RPMI7951 (cell line): ENCODE measurements at places on chromosomes 12 and 14. TPM values are rescaled to one million over a fixed set of nuclear protein-coding genes. Genes with fewer than 3 reads are reported as not detected.

Gene RAB15
- total RNA-seq: 3.4 and 4.3 TPM in 2 replicates

GRCh38 chr12:28051516-28052354, 79.2 kb upstream of the PTHLH start:
- DNase-seq: no peak

GRCh38 chr12:15268927-15269552, 47.8 kb upstream of the RERG start:
- DNase-seq: peak; percentile 61

DNA sequence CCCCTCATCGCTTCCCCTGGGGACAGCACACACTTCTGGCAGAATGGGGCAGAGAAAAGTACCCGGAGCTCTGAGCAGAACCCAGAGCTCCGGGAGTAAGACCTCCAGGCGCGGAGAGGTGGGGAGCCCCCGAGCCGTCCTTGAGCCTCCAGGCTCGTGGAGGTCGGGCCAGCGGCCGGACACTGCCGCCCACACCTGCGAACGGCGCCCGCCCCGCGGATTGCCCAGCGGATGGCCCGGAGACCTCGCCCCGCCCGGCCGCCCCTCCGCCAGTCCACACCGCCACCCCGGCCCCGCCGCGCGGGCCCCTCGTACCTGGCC, 344 bp downstream of the SPTLC2 start:
- DNase-seq: peak; percentile 1

Gene KRT77
- total RNA-seq: not detected in 2 replicates

GRCh38 chr12:68138480-68138879, 21.1 kb downstream of the IFNG start:
- DNase-seq: no peak

DNA sequence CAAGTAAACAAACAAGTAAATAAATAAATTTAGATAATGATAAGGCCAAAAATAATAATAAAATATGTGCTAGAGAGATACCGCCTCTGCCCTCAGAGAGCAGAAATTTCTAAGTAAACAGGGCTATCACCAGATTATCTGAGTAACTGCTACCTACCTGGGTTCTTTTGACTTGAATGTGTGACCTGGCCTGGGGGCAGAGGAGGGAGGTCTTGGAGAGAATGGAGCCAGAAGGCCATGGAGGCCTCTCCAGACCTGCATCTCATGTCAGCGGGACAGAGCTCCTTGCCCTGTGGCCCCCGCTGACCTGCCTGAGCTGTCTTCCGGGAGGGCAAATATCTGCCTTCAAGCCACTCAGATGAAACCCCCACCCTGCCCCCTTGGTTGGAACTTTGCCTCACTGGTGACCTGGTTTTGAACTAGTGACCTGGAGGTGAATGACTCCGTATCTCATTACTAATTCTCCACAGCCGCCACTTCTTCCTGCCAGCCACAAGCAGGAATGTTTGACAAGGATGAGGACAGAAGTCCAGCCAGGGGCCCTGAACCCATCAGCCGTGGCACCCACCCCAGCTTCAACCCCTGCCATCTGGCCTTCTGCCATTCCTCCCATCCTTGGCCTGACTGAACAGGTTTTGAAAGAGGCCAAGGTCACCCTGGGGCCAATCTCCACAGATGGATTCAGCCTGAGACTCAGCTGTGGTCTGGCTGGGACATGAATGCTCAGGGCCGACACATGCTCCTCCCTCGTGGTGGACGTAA, 86.8 kb upstream of the PARP11 start:
- DNase-seq: no peak

DNA sequence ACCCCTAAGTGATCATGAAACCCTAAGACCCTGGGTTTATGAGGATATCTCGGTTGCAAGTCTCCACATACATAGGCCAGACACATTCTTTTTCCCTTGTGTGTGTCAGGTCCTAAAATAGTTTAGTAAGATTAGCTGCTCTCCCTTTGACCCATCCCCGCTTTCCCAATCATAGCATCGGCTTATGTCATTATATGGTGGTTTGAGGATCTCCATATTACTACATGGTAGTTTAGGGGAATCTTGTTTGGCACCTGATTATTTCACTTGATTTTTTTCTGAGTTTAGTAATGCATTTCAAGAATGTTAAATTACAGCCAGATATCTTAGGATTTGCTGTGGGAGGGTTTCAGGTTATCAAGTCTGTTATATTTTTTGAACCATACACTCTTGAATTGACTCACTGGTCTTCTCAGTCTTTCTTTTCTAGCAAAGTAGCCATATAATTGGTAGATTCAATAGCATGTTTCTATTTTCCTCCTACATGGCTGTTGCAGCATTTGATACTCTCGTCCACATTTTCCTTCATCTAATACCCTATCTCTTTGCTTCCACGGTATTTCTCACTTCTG, 68.3 kb upstream of the TRHDE start:
- DNase-seq: no peak

- no peak for DNase-seq
These were observed 72.1 kb upstream of the MANSC4 start for GRCh38 chr12:27852117-27852516.

- no peak for DNase-seq
These were observed 61.1 kb downstream of the MYRFL start for GRCh38 chr12:69886109-69886508.

GRCh38 chr12:123089631-123090353, 61.1 kb downstream of the PITPNM2 start:
- DNase-seq: peak; percentile 96

Gene OAS3
- 23.9 and 24.8 TPM in 2 replicates for total RNA-seq

GRCh38 chr14:93712079-93712837, 76.0 kb downstream of the PRIMA1 start:
- no peak for DNase-seq

Gene RAN
- total RNA-seq: 717 and 1,052 TPM in 2 replicates

DNA sequence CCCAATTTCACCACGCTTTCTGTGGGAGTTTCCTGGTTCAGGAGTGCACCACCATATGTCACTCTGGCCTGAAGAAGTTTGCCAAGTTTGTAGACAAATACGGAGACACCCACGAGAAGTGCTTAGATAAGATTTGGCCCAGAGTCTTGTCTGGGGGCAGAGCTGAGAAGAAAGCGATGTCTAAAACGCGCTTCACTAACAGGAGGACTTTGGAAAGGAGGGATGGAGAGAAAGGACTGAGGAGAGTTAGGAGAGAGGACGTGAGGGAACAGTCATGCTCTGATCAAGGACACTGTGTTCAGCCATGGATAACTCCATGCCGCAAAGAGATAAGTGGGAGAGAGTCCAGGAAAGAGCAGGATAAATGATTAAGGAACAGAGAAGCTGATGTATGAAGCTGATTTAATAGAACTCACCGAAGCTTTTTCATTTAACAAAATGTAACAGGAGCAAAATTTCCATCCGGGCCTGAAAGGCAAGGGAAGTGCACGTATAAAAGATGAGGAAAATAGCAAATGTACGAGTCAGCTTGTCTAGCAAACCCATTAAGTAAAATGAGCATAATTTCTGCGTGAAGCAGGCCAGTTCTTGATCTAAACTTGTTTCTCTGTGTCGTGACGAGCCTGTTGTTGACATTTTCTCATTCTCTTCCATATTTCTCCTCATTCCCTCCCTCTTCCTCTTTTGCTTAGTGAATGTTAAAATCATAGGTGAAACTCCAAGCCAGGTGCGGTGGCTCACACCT, 23.4 kb upstream of the MAP3K9 start:
- no peak for DNase-seq

DNA sequence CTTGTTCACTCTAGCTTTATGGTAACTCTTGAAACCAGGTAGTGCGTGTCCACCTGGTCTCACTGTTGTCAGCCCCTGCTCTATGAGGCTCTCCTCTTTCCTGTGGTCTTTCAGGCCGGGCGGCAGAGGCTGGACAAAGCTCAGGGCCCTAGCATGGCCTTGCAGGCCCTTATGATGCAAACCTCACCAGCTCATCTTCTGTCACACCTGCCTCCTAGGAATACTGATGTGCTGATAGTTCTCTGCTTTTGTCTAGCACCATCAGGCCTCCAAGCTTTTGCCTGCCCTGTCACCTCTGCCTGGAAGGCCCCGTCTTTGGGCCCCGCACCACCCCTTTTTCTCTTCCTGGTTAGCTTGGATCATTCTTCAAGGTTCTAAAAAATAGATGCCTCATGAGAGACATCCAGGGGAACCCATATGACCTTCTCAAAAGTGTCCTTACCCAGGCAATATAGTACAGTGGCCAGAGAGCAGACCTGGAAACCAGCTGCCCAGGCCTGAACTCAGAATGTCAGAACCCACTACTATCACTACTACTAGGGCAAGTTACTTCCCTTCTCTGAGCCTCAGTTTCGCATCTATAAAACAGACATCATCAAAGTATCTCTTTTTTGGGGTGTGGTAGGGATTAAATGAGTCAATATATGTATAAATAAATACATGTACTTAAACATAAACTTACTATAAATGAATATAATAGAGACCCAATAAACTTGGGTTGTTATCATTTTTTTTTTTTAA, 91.7 kb downstream of the ZFP36L1 start:
- no peak for DNase-seq

- DNase-seq: no peak
These were observed 453.8 kb downstream of the RAD51B start for GRCh38 chr14:68273413-68273812.

Gene SYNDIG1L
- not detected in 2 replicates for total RNA-seq

DNA sequence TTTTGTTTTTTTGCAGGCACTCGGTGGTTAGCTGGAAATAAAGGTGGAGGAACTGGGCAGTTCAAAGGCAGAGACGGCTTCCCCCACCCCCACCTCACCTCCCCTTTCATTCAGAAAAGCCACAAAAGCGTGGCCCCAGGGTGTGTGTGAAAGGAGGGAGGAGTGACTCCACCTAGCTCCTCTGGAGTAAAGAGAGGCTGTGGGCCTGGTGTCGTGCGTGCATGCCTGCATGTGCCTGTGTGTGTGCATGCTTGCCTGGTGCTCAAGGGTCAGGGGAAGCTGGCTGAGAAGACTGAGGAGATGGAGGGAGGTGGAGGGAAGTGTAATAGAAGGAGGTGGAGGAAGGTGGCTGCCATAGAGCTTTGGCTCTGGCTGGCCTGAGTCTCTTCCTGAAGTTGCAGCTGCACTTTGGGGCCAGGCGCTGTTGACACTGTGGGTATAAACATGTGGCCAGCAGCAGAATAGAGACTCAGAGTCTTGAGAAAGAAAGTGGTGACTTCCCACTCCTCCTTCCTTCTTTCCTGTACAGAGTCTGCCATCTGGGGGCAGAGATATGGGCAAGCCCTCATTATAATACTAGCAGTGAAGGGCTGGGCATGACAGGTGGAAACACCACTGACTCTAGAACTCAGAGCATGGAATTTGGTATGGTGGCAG, 36.9 kb upstream of the SINHCAF start:
- DNase-seq: peak; percentile 39

Gene PTCSC3
- not detected in 2 replicates for total RNA-seq

Gene KRT74
- not detected in 2 replicates for total RNA-seq

GRCh38 chr12:95358111-95359083, 115.6 kb upstream of the METAP2 start:
- no peak for DNase-seq

DNA sequence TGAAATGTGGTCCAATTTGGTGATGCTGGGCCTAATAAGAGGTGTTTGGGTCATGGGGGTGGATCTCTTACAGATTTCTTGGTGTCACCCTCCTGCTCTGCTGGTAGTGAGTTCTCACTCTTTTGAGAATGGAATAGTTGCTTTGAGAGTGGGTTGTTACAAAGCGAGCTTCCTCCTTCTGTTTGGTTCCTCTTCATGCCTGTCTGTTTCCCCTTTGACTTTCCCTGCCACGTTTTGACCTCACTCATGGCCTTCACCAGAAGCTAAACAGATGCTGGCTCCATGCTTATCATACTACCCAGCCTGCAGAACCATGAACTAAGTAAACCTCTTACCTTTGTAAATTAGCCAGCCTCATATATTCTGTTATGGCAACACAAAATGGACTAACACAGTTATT, 57.7 kb upstream of the LDHB start:
- DNase-seq: no peak

Gene SERPINA5
- 0.49 and 2.9 TPM in 2 replicates for total RNA-seq

GRCh38 chr14:21096978-21097635, 1.3 kb downstream of the ZNF219 start:
- DNase-seq: no peak

GRCh38 chr14:30587141-30587540, 28.2 kb downstream of the G2E3 start:
- DNase-seq: no peak

- DNase-seq: no peak
These were observed 65.1 kb upstream of the ST8SIA1 start for GRCh38 chr12:22399464-22400180.

Gene NTS
- not detected in 2 replicates for total RNA-seq

Gene KRT4
- not detected in 2 replicates for total RNA-seq

DNA sequence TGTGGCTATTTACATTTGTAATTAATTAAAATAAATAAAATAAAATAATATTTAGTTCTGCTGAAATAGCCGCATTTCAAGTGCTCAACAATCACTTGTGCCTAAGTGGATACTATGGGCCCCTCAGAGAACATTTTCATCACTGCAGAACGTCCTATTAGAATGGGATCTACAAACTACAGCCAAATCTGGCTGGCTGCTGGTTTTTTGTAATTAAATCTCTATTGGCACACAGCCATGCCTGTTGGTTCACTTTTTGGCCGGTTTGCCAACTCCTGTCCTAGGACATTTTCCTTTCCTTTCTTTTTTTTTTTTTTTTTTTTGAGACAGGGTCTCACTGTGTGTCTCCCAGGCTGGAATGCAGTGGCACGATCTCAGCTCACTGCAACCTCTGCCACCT, 9.8 kb downstream of the CCDC63 start:
- DNase-seq: no peak

Gene GSG1
- total RNA-seq: not detected in 2 replicates

Gene MIP
- 0.24 and 0.29 TPM in 2 replicates for total RNA-seq

- DNase-seq: no peak
These were observed 110.7 kb downstream of the SLC38A6 start for GRCh38 chr14:61091657-61092273.

- DNase-seq: peak; percentile 90
These were observed 65.0 kb downstream of the PITPNM2 start for GRCh38 chr12:123085730-123086487.

Gene GALNT8
- total RNA-seq: not detected in 2 replicates

DNA sequence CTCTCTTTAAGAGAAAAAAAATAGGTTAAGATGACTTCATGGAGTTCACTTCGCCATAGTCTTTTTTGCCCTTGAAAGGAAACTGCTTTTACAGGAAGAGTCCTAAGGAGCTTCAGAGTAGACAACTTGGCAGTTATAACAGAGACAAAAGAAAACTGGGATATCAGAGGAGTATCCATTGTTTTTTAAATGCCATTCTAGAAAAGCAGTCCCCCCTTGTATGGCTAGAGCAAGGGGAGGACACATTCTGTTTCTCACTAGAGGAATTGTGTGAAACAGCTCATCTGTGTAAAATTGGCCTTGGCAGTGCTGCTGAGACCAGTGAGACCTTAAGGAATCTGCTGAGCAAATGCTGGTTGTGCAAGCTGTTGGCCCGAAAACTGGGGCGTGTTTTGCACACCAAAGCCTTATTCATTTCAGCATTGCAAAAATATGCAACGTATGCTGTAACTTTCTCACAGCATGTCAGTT, 128.0 kb downstream of the GPR135 start:
- DNase-seq: no peak
